ENCODE measurements at places on chromosomes 5 and 9.

- DNase-seq: no peak
Observed at GRCh38 chr5:110909950-110910349, 161.6 kb upstream of the TSLP start.

DNA sequence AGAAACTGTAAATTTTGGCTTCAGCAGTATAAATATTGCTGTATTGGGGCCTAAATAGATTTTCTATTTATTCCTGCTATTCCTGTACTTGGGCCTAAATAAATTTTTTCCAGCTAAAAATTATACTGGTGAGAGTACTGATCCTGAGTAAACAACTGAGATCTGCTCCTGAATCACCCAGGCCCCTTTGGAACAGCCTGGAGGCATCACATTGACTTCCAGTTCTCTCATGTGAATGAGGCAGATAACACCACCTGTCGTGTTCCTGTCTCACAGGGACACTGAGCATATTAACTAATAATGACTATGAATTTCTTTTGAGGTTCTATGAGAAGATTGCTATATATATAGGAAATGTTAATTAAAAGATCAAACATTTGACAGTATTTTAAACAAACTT lies 119.5 kb upstream of the PLCXD3 start:
- no peak for DNase-seq

DNA sequence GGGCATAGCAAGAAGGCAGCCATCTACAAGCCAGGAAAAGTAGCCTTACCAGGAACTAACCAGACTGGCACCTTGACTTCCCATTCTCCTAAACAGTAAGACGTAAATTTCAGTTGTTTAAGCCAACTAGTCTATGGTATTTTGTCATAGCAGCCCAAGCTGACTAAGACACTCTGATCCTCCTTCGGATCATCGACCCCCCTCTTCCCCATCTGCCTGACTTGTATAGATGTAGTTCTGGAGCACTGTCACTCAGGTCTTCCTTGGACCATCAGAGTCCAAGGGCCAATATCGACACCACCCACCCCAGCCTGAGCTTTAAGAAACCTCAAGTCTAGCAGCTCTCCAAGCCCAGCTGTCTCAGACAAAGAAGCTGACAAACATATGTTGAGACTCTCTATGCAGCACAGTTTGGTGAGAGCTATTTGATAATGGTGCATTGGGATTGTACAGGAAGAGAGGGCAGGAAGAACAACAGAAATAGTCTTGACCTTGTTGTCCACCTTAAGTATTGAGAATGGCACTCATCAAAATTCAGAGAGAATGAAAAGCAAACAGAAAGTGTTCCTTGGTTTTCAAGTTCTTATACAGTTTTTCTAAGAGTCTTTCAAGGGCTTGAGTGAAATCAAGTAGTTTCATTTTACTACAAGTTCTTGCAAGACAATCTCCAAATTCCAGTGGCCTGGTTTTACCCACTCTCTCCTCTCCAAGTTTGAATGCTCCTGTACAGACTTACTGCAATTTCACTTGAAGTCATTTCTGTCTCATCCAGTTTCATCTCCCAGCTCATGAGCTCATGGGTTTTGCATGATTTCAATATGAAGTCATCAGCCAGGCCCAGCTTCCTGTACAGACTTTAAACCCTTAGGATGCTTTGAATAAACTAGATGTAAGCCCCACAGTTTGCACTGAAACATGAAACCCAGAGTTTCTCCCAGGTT lies 122.3 kb upstream of the RAI14 start:
- DNase-seq: no peak

DNA sequence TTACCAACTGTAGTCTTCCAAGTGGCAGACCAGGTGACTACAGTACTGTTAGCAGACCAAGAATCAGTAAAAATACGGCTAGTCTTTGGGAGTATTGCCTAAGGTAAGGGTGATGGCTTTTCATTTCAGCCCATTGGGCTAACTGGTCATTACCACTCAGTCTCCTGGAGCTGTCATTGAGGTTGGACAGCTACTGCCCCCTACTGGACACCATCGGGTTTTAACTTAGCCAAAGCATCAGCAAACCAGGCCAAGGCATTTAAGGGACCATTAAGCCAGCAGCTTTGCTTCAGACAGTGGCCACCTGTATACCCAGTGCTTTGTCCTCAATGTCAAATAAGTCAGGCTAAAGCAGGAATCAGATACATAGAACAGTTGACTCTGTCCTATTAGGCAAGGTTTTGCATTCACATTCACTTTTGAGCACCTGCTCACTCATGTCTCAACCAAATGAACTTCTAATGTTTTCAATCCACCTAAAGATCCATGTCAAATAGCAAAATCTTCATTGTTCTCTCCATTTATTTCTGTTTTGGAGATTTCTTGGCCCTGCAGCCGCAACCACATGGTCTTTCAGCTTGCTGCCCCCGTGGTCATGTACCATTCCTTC lies 117.2 kb downstream of the INVS start:
- DNase-seq: peak; percentile 72

DNA sequence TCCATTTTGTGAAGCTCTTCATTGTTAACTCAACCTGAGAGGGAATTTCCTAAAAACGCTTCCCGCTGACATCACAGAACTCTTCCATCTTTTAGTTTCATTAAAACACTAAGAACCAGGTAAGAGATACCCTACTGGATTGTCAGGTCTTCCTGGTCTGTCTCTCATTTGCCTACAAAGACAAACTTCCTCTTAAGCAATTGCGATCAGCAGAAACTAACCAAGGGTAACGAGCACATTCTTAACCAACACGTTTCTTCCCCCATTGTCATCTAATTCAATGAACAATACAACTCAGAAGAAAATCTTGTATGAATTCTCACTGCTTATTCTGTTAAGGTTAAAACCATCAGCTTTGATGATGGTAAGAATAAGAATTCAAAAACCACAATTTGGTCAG lies 6.6 kb downstream of the FBXW11 start:
- DNase-seq: no peak

GRCh38 chr5:170416526-170416925 lies 27.4 kb upstream of the KCNMB1 start:
- DNase-seq: peak; percentile 12

DNA sequence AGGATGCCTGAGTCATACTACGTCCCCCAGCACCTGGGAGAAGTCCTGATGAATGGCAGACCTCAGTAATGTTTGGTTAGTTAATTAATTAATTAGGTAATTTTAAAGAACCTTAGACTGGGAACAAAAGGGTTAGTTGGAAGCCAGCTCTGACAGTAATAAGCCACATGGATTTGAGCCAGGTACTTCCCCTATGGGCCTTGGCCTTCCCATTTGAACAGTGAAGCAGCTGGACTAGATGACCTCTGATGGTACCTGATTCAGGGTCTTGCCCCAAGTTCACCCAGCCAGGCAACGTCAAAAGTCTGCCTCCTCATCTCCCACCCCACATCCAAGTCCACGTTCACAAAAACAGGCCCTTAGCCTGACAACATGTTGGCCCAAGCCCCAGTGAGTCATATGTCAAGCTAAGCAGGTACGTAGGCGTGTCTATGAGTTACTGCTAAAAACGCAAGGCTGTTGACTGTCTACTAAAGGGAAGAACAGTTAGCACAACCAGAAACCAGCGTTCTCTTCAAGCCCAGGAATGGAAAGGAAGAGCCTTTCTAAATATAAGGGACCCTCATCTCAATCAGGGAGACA lies 303.2 kb downstream of the ACTL7B start:
- no peak for DNase-seq

DNA sequence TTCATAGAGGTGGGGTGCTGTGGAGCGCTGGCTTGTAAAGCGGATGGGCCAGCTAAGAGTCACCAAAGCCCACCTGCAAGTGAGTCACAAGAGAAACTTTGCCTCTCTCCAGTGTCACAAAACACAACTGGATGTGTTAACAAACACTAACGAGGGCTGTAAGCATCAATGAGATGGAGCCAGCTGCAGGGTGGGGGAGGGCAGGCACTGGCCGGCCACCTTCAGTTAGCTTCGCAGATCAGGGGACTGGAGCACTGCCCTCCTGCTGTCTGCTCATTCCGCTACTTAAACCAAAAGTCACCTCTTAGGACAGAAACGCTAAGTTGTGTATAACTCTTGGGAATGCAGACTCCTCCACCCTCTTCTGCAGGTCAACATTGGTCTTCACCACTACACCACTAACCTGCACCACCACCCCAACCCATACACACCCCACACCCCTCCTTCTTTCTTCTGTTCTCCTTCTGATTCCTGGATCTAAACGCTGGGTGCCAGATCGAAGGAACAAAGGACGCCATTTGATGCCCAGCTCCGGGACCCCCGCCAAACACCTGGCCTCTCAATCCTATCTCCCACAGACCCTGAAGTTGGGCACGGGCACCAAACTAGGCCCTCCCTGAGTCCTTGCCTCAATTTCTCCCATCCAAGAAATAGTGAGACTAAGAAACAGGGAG lies 2.1 kb downstream of the ARSI start:
- DNase-seq: no peak

GRCh38 chr9:130310456-130310855 lies 44.9 kb downstream of the HMCN2 start:
- no peak for DNase-seq

GRCh38 chr5:55636177-55636576 lies 75.9 kb downstream of the SLC38A9 start:
- DNase-seq: no peak

DNA sequence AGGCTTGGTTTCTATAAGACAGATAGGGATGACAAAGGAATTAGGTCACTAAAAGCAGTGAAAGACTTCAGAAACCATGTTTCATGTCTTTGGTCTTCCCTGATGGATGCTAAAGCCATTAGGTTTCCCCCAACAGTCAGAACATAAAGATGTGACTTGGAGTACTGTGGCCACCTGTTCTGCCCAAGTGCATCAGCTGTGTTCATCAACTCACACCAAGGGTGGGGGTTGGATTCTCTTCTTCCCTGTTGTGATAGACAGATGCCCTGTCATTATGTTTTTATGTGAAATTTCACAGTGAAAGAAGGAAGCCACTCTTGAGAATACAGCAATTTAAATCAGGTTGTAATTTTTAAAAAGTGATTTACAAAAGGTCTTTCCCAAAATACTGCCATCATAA lies 196.8 kb downstream of the SH3GL2 start:
- no peak for DNase-seq

DNA sequence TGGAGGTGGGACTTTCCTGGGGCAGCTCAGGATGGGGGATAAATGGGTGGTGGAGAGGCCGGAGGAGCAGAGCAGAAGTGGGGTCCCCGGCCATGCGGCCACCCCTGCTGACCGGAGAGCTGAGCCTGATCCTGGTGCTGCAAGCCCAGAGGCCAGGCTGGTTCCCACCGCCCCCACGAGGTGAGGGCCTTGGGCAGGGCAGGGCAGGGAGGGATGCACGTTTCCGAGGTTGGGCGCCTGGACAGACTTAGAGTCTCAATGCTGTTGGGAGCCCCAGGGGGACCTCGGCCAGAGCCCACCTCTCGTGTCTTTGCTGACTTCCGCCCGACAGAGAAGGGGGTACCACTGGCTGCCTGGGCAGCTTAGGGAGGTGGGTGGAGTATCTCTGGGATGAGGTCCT lies 5.5 kb downstream of the OBP2A start:
- DNase-seq: no peak

Data from CD4-positive, alpha-beta T cell treated with Interleukin-17A for 1 hour (primary cell).